ENCODE measurements at places on chromosomes 1 and 21. TPM values are rescaled to one million over a fixed set of nuclear protein-coding genes. Genes with fewer than 3 reads are reported as not detected.

- DNase-seq: no peak
These were observed 453.2 kb downstream of the PTPRU start for GRCh38 chr1:29689372-29690030.

GRCh38 chr1:5342172-5342571 lies 650.1 kb downstream of the NPHP4 start:
- DNase-seq: no peak

DNA sequence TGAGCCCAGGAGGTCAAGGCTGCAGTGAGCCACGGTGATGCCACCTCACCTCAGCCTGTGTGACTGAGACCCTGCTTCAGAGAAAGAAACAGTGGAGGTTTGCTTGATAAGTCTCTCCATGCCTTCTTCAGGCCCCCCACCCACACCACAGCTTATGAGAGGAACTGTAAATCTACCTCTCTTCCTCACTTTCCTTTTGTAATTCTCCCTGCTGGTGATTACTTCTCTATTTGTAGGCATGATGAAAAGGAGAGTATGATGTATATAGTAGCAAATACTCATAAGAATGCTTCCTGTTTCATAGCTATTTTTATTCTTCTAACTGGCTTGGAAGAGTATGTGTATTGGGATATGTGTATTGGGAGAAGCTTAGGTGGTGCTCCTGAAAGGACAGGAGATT lies 186.3 kb downstream of the VPS13D start:
- DNase-seq: no peak

DNA sequence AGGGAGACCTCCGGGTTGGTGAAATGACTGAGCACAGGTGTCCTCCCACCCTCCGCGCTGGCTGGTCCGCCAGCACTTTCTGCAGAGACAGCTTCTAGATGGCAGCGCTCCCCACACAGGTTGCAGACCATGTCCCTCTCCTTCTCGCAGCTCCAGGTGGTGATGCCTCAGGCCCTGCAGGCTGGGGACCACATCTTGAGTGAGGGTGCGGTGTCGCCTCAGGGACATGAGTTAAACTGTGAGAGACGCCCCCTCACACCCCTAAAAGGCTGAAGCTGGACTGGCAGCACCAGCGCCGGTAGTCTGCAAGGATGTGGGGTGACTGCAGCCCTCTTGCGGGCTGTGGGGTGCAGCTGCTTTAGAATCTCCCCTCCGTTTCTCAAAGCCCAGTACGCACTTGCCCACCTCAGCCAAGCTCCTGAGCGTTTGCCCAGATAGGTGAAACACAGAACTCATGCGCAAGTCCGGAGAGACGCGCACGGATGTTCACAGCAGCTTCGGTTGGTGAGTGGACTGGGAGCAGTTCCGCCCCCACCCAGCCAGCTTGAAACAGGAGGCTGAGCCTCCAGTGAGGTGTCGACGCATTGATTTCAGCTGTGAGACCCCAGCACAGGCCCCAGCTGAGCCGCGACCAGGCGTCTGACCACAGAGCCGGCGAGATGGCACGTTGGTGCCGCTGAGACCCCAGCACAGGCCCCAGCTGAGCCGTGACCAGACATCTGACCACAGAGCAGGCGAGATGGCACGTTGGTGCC lies 28.6 kb downstream of the COL6A1 start:
- DNase-seq: no peak

DNA sequence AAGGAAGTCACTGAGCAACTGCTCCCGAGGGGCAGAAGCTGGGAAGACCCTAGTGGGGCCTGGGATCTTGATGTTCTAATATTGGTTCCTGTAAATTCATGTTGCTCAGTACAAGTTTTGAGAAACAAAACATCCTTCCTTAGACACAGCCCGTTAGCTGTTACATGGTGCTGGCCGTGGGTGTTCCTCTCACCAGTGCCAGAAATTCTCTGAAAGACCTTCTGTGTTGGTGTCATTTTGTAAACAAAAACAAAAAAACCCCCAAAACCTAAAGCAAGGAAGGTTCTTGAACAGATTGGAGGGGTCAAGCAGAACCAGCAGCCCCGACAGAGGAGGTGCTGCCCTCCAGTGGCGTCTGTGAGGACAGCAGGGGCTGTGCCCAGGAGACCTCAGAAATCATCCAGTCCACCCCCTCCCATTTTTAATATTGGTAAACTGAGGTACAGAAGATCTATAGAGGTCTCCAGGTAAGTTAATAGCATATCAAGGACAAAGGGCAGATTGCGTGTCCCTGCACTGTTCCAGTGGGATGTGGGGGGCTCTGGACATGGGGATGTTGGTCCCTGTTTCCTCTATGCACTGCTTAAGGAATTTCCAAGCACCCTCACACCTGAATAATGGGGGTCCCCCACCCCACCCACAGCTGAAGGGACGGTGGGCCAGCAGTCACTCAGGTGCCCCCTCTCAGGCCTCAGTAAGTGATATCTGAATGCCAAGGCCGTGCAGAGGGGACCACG lies 38.2 kb downstream of the SLC2A7 start:
- no peak for DNase-seq

DNA sequence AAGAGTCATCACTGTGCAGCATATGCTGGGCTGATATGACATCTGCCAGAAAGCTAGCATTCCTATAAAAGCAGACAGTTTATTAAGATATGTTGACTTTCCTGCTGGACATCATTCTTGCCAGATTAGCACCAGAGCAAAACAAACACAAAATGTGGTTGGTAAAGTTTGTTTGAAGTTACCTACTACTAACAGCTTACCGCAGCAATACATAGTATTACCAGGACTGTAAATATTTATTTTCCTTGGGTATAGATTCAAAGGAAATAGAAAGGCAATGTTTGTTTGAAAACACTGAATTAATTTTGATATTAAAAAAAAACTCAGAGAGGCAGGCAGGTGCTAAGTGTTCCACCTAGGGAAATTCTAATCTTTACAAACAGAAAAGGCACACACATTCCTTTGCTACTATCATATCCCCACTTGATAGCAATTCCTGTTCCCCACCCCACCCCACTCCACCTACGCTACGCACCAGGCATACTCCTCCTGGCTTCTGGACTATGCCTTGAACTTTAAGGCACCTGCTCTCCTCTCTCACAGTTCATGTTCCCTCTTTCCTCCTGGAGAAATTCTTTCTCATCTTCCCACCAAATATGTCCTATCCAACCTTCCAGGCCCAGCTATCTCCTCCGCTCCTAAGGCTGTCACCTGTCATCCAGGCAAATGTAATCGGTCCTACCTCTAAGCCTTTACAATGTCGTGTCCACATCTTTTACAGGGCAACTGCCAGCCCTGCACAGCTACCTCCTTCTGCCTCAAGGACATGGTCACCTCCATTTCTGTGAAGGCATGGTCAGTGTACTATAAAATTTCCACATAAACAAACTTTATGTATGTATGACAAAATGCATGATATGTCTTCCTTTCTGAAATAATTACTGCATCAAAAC lies 34.7 kb downstream of the PTPN14 start:
- DNase-seq: no peak

DNA sequence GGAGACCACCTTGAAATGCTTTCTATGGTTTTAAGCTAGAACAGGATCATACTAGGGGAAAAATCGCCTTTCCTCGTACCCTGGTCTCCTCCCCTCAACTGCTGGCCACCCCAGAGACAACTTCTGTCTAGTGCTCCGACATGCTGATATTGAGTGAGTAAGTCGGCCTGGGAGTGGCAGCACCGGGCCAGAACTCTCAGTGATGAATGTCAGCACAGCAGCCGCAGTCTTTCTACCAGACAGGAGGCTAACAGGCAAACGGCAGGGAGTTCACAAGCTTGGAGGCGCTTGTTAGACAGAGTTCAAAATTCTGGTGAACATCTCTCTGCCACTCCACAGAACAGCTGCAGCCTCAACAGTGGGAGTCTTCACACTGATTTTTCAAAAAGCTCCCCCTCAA lies 716.9 kb downstream of the ADGRL2 start:
- peak; percentile 44 for DNase-seq

DNA sequence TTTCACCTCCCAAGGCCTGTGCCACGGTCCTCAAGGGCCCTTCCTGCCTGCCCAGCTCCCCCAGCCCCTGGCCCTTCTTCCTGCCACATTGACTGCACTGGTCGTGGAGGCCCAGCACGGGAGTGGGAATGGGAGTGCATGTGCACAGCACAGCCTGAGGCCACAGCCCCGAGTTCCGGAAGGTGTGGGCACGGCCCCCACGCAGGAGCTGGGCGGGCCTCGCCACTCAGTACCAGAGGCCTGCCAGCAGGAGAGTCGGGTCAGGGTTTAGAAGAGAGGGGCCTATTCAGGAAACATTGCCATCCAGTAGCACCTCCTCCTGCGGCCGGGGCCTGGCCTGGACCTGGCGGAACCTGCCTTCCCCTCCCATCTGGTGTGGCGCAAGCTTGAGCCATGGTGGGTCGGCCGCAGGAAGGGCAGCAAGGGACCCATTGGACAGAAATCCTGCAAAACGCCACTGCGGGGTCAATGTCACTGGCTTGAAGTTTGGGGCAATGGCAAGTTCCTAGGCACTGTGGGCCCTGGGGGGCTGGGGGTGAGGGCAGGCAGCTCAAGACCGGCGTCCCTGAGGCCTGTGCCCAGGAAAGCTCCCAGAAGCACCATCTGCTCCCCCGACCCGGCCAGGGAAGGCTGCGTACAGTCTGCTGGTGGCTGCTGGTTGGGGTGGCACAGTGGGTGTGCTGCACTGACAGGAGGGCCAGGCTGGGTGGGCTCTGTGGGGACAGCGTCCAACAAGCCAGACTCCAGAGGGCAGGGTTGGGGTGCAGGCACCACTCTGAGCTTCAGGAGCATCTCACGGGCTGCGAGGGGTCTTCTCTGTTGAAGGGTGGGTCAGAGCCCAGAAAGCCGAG lies 1.8 kb upstream of the TMEM52 start:
- no peak for DNase-seq

- no peak for DNase-seq
These were observed 14.4 kb downstream of the CD58 start for GRCh38 chr1:116556289-116557006.

DNA sequence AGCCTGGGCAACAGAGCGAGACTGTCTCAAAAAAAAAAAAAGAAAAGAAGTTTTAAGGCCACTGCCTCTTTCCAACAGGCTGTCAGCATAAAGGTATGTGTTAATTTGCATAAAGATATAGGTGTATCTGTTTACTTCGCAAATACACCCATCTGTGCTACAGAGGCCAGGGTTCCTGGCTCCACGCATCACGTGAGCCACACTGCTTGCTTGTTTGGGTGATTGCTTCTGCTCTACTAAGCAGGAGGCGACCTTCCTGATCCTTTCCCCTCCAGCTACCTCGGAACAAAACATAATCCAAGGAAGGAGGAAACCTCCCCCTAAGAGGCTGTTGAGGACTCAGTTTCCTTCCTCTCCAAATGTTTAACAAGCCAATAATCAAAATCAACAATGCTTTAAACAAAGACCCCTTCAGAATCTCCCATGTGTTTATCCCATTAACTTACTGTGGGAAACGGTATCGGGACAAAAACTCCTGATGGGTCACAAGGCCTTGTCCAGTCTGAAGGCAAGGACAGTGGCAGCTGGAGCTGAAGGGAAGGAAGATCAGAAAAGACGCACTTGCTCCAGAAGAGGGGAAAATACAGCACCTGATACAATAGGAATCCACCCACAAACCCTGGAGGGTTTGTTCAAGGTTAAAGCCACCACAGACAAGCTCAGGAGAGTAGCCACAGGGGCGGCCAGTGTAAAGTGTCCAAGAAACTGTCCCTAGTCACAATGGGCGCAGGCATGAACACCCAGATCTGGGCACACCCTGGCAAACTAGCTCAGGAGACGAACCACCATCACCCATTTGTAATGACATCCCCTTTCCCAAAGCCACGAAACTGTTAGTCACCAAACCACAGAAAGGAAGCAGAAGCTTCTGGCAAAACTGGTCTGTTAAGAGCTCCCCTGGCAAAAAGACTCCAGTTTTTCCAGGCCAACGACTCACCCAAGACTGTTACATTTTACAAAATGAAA lies 17.2 kb downstream of the CTNNBIP1 start:
- no peak for DNase-seq

The GLMP gene
- polyA plus RNA-seq: 63.9 TPM

- DNase-seq: no peak
These were observed 216.9 kb upstream of the SAMSN1 start for GRCh38 chr21:14762734-14763694.

DNA sequence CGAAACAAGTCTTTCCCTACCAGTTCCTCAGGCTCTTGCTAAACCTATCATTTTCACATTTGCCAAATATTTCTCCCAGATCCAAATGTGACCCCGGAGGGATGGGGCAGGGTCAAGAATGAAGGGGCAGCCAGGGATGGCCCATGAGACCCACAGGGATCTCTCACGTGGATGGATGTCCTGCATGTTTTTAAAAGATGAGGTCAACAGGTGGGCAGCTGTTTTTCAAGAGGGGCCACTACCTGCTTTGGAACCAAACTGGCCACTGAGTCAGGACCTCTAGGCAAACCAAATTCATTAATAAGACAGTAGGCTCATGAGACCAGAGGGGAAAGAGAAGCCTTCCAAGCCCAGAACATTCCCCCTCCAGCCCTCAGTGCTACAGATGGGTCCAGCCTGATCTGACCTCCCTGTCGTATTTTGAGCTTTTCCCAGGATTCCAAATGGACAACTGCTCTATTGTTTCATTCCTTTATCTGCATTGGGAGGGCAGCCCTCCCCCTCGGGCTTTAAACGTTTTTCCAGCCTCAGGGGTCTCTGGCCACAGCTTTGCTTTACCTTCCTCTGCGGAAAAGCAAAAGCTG lies 252.5 kb upstream of the IRF2BP2 start:
- no peak for DNase-seq
